ENCODE measurements at places on chromosomes 2 and 18. TPM values are rescaled to one million over a fixed set of nuclear protein-coding genes. Genes with fewer than 3 reads are reported as not detected.

DNA sequence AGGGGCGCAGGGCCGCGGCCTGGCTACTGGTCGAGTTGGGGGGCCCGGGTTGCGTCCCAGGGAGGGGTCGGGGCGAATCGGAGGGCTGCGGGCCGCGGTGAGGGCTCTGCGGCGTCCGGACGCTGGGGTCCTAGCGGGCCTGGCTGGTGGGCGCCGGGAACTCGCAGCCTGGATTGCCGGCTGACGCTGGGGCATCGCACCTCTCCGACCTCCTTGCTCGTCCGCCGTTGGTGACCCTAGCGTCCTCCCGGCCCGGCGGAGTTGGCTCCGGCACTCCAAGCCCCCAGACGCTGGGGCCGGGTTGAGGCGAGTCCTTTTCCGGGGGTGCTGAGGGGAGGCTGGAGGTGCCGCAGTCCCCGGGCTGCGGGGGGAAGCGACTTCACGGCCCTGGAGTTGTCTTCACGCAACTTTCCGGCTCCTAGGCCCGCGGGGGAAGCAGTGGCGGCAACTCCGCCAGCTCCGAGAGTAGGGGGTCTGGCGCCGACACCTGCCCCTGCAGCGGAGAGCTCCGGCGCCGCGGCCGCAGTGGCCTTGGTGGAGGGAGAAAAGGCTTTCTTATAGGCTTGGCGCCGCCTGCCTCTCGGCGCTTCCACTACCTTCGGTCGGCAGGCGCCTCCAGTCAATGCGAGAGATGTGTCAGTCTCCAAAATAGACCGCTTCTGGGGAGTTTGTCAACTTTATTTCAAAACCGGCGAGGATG is 70.3 kb downstream of the HAUS1 start:
- H3K4me1 ChIP-seq, result peaks cover 26% of the 10 kb centered on the region
- H3K27me3 ChIP-seq, result no peaks in the 10 kb centered on the region
- H3K36me3 ChIP-seq, result no peaks in the 10 kb centered on the region
- DNase-seq, result peak; percentile 55
- H3K4me3 ChIP-seq, result peak overlapping the region; percentile 97
- peak overlapping the region; percentile 87 for H3K27ac ChIP-seq

- H3K36me3 ChIP-seq, result peaks cover 18% of the 10 kb centered on the region
- H3K27ac ChIP-seq, result peak overlapping the region; percentile 97
- H3K4me1 ChIP-seq, result peaks cover 36% of the 10 kb centered on the region
- H3K4me3 ChIP-seq, result peak overlapping the region; percentile 74
Observed at GRCh38 chr2:74457549-74458131, 598 bp upstream of the WBP1 start.

- peaks cover 9% of the 10 kb centered on the region for H3K4me1 ChIP-seq
- no peak overlapping the region for H3K4me3 ChIP-seq
- no peaks in the 10 kb centered on the region for H3K27me3 ChIP-seq
- H3K36me3 ChIP-seq, result no peaks in the 10 kb centered on the region
- no peak overlapping the region for H3K27ac ChIP-seq
Observed at GRCh38 chr2:10252661-10253060, 50.0 kb upstream of the HPCAL1 start.

DNA sequence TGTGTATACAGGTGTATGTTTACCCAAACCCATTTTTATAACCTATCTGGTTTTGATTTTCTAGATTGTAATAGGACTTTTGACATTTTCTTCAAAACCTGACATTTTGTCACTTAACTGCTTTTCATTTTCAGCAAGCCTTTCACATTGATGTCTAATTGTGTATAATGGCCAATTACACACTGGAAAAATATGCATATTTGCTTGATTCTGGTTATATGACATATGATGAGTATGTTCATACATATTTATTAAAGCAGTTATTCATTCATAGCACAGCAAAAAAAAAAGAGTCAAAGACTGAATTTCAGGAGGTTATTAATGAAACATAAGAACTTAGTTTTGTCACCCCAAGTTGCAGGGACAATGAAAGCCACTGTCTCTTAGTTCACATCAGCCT is 307.7 kb upstream of the TNP1 start:
- H3K36me3 ChIP-seq, result no peaks in the 10 kb centered on the region
- no peak overlapping the region for H3K4me3 ChIP-seq
- H3K4me1 ChIP-seq, result no peaks in the 10 kb centered on the region
- no peak for DNase-seq
- H3K27ac ChIP-seq, result no peak overlapping the region

DNA sequence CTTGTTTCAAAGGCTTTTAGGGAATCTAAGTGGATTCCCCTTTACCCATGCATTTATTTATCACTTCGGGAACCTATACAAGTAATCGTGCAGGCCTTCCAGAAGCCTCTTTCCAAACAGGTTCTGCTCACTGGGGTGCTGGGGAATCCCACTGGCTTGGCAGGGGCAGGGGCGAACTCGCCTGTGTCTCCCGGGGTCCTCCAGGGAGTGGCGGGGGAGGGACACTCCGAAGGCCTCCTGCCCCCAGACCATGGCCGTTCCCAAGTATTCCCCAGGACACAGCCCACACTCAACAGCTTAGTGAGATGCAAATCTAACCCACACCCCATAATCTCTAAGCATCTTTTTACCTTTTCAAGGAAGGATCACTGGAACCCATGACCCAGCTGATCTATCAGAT is 6.5 kb downstream of the DNMT3A start:
- H3K4me3 ChIP-seq, result no peak overlapping the region
- H3K4me1 ChIP-seq, result peaks cover 40% of the 10 kb centered on the region
- no peak for DNase-seq
- no peak overlapping the region for H3K27ac ChIP-seq

DNA sequence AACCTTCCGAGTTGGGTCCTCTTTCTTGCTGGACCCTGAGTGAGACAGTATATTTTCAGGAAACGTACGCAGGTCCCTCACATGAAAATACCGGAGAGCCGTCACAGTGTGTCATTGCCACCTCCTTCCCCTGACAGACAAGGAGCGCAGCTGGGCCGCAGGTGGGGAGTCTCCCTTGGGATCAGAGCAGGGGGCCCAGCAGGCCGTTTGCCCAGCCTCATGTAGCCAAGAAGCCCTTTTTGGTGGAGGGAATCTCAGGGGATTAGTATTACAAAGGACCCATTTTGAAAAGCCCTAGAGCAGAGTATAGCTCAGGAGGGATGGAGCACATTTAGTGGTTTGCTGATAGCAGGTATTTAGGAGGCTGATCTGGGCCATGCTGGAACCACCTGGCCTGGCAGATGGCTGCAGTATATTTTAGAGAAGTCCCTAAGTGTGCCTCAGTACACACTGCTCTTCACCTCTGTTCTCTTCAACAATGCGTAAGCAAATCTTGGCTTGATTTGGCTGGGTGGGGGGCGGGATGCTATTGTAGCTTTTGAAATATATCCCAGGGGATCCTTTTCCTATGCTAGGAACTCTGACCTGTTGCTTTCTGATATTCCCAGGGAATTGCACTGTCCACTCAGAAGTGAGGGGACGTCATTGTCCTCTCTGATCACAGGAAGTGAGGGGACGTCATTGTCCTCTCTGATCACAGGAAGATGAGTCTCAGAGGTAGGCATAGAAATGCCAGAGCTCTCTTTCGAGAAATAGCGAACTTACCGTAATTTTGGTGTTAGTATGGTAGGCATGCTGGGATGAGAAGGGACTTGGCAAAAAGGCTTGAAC is 171.9 kb downstream of the HRH4 start:
- no peak for DNase-seq
- no peaks in the 10 kb centered on the region for H3K36me3 ChIP-seq

The NEURL3 gene
- 0.27 TPM for total RNA-seq
